ENCODE measurements at places on chromosomes 7 and 10.
A peak's percentile ranks its signal among the peaks of the same experiment; 100 is the strongest.

DNA sequence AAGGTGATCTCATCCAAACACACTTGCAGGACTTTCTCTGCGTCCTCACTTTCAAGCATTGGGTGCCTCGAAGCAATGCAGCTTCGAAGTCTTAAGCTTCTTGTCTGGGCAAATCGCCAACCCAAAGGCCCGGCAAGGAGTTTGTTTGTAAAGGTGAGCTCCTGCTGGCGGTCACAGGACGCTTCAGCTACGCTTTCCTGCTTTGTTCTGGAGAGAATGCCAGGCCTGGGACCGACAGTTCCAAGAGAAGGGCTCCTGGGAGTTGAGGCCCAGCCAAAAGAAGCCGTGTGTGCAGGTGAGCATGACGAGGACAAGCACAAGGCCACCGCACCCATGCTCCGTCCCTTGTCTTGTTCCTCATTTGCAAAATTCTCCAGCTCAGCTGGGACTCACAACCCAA, 106.6 kb upstream of the DOCK1 start:
- DNase-seq, result no peak

GRCh38 chr10:119644994-119645393, 6.2 kb upstream of the BAG3 start:
- no peak for DNase-seq

- DNase-seq, result no peak
Observed at GRCh38 chr7:100897772-100898454, 2.2 kb upstream of the ACHE start.

DNA sequence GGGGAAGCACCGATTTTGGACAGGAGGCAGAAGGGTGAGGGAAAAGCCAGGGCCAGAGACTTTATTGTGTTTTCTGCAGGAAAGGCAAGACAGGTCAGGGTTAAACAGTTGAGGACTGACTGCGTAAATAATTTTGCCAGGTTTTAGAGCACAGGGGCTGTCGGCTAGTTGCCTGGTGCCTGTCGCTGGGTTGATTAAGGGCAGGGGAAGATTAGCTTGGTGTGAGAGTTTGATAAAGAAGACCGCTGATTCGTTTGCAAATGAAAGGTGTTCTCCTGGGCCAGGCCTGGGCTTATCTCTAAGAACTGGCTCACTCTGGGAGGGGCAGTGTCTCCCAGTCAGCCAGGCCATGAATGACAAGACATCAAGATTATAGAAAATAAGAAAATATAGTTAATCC, 75.6 kb downstream of the SLC37A3 start:
- DNase-seq, result no peak

GRCh38 chr10:71727738-71728737, 8.5 kb upstream of the C10orf105 start:
- peak; percentile 51 for DNase-seq

DNA sequence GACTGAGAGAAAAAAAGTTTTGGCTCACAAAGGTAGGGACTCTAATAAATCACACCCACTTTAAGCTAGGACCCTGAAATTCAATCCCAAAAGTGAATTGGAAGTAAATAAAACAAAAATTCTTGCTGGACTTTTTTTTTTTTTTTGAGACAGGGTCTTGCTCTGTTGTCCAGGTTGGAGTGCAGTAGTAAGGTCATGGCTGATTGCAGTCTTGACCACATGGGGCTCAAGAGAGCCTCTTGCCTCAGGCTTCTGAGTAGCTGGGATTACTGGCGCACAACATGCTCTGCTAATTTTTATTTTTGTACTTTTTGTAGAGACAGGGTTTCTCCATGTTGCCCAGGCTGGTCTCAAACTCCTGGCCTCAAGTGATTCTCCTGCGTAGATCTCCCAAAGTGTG, 5.0 kb upstream of the LUC7L2 start:
- no peak for DNase-seq

DNA sequence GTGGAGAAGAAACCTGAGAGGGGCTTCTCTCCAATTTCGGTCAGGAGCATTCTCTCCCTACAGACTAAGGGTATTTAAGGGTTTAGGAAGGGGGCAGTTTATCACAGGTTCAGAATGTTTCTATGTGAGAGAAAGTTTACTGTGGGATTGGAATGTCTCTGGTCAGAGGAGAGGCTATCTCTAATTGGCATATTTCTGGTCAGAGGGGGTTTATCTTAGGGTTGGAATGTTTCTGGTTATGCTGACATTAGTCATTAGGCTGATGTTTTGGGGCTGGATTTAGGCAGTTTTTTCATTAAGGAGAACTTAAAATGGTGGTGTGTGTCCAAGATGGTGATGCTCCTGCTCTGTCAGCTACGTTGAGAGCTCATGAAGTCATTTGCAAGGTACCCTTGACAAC, 758.0 kb downstream of the TYW1 start:
- no peak for DNase-seq
